Prostate gland (tissue), 2 donors: ENCODE measurements at places on chromosomes 13 and 19. TPM values are rescaled to one million over a fixed set of nuclear protein-coding genes. Genes with fewer than 3 reads are reported as not detected.

- DNase-seq = no peak
Observed at GRCh38 chr13:33262997-33263396, 22.6 kb downstream of the STARD13 start.

GRCh38 chr19:29789007-29789406 lies 22.8 kb upstream of the CCNE1 start:
- no peak for DNase-seq

DNA sequence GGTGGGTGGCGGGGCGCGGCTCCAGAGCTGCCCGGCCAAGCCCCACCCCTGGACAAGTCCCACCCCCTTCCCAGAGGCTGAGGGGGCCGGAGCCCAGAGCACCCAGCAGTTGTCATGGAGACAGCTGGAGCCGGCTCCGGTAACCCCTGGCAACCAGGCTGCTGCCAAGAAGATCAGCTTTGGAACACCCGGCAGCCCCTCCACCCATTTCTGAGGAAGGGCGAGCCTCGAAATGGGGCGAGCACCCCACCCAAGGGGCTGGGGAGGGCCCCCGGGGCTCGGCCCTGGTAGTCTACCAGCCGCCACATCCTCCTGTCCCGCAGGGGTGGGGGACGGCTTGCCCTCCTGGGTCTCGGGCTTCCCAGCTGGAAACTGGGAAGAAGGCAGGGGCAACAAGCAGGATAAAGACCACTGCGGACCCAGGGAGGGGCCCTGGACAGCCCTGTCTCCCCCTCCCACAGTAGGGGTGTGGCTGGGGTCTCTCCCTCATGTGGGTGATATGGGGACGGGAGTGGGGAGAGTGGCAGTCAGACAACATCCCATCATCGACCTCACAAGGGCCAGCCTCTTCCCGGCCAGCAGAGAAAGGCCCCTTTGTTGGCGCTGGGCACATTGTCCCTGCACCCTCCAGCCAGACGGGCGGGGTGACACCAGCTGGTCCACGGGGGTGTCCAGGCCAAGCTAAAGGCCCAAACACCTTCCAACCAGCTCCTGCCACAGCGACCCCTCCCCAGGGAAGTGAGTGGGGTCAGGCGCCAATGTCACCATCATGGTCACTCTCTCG lies 1.5 kb downstream of the CERS1 start:
- no peak for DNase-seq

DNA sequence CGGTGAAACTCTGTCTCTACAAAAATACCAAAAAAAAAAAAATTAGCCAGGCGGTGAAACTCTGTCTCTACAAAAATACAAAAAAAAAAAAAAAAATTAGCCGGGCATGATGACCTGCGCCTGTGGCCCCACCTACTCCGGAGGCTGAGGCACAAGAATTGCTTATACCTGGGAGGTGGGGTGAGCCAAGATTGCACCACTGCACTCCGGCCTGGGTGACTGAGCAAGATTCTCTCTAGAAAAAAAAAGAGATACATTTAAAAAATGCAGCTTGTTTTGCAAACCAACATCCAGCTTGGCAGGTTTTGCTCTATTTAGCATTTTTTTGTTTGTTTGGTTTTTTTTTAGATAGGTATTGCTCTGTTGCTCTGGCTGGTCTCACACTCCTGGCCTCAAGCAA lies 6.7 kb upstream of the PGPEP1 start:
- no peak for DNase-seq

DNA sequence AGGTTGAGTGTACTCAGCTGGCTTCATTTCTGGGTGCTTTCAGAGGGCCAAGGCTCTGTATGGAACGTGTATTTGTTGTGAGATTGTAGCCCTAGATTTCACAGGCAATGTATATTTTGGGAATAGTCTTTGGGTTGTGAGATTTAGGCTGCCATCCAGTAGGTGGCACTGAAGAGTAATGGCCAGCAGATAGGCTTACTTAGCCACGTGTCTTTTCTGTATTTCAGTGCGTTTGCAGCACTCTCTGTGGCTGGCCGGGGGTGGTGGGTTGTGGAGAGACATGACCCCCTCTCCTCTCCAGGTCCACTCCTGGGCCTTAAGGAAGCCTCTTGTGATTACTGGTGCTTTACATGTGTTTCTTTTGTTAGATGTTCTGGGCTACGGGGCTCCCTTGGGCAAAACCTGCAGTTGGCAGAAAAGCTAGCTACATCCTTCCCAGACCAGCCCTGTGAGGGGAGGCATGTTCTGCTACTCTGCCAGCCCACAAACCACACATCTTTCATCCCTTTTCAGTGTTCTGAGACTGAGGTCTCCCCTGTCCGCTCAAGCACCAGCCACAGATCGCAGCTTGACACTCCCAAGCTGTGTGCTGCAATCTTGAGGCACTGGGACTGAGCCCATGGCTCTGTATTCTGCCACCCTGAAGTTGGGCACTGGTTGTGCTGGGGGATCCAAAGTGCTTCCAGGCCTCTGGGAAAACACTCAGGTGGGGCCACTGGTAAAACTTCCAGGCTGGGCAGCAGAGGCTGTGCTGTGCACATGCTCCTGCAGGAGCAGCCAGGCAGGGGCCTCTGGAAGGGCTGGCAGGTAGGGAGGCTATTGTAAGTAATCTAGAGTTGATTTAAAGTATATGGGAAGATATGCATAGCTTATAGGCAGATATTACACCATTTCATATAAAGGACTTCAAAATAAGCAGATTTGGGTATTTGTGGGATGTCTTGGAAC lies 1096.8 kb upstream of the PCDH20 start:
- no peak for DNase-seq

DNA sequence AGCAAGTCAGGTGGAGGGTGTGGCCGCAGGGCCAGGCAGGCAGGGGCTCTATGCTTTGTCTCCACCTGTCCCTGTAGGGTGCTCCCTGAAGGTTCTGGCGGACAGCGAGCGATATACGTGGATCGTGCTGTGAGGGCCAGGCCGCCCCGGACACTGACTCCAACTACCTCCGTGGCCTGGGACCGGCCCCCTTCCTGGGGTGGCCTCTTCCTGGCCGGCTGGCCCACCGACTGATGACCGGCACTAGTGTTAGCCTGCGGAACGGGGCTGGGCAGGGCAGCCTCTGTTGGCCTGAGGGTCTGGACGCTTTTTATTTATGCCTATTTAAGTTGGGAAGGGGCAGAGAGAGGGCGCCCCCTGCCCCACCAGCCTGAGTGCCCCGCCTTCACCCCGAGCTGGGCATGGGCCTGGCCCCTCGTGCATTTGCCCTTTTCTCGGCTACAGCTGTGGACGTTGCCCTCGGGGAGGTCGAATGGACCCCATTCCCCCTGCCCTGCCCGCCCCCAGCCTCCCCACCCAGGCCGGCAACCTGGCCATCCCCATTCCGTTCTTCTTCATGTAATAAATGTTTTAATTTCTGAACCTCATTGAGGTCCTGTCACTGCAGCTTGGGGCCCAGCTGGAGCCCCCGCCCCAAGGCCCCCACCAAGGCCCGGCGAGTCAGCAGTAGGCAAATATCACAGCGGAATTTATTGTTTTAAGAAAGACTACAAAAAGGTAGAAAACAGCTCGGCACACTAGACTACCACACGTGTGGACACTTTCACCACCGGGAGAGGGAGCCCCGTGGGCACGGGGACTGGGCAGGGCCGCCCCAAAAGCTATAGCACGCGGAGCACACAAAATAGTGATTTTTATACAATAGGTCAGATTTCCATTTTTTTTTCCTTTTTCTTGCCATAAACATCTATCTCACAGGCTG lies 8.8 kb downstream of the DCAF15 start:
- no peak for DNase-seq

GRCh38 chr19:18750295-18750970 lies 40.7 kb downstream of the COMP start:
- DNase-seq = no peak

Gene RNF225
- 7.0 TPM for total RNA-seq

Gene ZNF497
- total RNA-seq = 6.6 TPM

Gene LCP1
- 58.1 TPM for total RNA-seq

Gene CDC42EP5
- total RNA-seq = 193 TPM

Gene CCDC70
- total RNA-seq = not detected

Gene MIR17HG
- 2.9 TPM for total RNA-seq
